ENCODE measurements at places on chromosomes 1 and 21.

DNA sequence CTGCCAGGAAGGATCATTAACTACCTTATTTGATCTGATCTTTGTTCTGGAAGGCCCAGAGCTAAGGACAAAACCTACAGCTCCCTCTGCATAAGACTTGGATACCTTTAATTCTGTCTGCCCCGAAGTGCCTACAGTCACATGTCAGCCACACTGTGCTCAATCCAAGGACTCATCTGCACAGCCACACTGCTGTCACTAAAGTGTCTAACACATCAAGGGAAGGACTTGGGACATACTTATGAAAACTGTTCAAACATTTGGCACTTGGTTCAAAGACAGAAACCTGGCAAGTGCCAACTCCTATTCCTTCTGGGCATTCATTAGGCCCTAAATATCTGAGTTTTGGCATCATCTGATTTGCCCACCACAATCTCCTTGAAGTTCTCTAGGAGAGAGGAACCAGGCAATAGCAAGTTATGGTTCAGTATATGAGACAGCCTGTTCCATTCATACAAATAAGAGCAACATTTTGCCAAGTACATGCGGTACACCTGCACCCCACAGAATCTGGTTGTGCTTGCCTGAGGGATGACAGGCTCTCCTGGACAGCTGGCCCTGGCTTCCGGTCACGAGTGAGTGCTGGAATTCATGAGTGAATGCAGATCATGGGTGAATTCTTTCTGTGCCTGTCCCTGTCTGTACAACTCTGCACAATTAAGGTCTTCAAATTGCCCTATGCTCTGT lies 105.9 kb downstream of the KCNK1 start:
- no peak for DNase-seq

DNA sequence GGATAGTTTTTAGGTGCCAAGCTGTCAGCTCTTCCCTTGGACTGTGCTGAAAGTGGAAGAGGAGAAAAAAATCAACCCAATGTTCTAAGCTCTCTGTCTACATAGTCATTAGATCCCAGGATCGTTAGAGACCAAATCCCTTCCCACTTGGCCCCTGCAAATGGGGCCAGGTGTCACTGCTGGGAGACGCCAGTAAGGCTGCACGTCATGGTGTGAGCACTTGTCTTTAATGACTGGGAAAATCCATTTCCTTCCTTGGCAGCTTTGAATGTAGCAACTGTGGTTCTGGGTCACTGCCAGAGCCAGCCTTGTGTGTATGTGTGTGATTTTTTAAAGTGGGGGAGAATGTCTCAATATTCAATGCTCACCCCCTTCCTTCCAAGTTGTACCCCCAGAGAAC lies 59.9 kb downstream of the MAN1C1 start:
- DNase-seq: no peak

- no peak for DNase-seq
These were observed 6.8 kb downstream of the YARS1 start for GRCh38 chr1:32810358-32810757.

DNA sequence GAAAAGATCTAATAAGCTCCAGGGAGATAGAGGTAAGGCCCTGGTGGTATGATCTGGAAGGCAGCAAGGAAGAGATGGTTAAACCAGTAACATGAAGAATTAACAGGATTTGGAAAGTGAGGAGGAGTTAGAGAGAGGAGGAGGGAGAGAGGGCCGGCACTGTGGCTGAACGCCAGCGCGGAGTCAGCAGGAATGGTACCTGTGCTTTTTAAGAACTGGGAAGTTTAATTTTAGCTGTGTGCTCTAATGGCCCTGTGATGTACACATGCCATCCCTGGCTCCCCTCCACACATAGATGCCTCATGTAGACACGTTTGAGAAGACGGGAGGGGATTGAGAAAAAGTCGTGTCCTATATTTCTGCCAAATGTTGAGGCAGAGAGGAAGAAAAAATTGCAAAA lies 13.8 kb upstream of the AVPR1B start:
- no peak for DNase-seq

GRCh38 chr1:58883888-58884482 lies 100.1 kb upstream of the JUN start:
- no peak for DNase-seq

GRCh38 chr1:30249446-30250337 lies 473.7 kb downstream of the MATN1 start:
- no peak for DNase-seq

DNA sequence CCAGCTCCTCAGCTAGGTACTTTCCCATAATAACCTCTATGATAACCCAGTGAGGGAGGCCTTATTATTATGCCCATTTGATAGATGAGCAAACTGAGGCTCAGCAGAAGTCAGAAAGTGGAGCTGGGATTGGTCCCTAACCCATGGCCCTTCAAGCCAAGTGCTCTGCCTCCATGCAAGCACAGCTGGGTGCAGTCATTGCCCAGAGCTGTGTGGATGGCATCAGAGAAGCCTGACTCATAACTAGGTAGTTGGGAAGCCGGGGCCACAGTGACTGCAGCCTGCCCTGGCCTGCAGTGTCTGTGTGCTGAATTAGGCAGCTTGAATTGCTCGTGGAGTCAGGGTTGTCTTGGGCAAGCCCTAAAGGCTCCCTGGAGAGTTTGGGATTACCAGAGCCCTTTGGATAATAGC lies 89.9 kb upstream of the SLC2A1 start:
- no peak for DNase-seq

DNA sequence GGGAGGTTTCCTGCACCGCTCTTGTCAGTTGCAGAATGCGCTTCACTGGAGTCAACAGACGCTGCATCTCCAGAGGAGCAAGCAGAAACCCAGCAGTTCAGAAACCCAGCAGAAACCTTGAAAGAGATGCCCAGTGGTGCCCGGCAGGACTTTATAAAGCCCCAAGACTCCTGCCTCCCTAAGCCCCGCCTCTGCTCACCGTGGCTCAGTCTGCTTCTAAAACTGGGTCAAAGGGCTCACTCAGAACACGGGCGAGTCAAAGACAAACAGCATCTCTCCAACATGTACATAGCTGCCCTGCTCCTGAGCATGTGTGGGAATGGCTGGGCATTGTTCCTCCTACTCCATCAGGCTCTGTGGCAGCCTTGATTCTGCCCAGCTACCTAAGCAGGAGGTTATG lies at the start of gene HMGCS2:
Gene HMGCS2 (minus strand): TSS at position 128 of the 400 bp plus-strand sequence. CDS start 61 bp downstream, at position 67.
- no peak for DNase-seq

- no peak for DNase-seq
These were observed 126.2 kb upstream of the COL6A1 start for GRCh38 chr21:45855248-45855811.

- DNase-seq: no peak
These were observed 284.3 kb upstream of the FMN2 start for GRCh38 chr1:239807361-239807760.

DNA sequence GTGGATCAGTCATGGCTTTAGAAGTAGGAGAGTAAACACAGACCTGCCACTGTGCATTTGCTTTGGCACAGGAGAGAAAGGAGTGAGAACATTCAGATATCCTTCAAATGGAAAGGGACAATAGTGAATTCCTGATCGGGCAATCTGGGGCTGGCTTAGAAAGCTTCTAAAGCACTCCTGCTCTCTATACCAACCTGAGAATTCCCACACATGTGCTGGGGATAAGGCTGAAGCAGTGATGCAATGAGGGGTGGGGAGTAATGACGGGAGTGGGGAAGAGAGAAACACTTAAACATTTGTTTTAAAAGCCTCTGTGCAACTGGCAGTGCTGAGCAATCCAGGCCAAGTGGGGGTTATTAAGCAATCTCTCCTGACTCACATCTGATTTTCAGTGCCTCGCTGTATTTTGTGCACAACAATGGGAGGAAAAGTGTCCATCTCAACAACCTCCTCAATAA lies 108.8 kb downstream of the KIAA0319L start:
- DNase-seq: no peak

GRCh38 chr21:16908077-16908476 lies 604.8 kb upstream of the CXADR start:
- no peak for DNase-seq

DNA sequence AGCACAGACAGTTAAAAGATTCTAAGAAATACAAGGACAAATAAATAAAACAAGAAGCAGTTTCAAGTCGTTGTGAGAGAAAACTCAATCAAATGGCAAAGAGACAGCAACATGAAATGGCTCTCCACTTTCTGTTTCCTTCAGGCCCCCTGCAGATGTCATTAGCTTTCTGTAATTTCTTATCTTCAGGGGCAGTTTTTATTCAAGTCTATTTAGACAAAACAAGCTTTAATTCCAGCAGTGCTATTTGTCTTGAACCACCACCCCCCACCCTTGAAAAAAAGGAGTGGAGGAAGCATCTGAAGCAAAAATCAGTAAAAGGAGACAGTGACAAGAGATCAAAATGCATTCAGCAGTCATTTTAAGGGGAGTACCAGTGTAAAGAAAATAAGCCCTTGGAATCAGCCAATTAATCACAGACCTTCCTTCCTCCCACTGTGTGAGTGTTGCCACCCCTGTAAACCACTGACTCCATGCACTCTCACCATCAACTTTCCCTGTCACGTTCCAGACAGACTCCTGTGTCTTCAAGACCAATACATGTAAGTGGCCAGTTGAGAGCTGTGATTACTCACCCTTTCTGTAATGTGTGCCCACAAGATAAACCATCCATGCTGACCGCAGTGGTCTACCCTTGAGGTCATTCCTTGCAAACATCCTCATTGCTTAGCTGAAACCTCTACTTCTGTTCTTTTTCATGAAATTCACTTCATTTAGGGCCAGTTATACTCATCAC lies 136.1 kb upstream of the HOOK1 start:
- DNase-seq: no peak

- no peak for DNase-seq
These were observed 20.1 kb upstream of the MED18 start for GRCh38 chr1:28308750-28309149.

DNA sequence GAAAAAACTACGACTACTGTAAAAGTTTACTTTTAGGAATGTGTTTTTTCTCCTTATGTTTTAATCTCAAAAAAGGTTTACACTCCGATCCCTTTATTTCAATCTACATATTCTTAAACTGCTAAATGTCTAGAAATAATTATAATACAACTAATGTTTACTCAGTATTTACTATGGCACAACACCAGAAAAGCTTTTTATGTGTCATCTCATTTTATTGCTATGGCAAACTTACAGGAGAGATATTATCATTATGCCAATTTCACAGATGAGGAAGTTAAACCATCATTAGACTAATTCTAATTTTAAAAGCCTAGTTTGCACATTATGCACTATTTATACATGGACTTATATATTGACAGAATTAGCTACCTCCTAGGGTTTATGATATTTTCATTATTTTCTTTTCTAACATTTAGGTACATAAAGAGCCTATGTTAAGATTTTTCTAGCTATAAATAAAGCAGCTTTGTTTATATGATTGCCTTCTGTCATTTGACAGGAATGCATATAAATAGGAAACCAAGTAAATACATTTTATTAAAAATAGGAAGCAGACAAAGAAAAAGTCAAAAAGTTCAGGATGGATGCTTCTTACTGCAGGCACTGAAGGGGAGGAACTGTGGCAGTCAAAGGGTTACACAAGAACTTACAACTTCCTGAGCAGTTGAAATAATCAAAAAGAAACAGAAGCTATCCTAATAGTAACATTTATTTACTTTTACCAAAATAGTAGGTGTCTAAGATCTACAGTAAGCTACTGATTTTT lies 442.4 kb downstream of the LTN1 start:
- no peak for DNase-seq

DNA sequence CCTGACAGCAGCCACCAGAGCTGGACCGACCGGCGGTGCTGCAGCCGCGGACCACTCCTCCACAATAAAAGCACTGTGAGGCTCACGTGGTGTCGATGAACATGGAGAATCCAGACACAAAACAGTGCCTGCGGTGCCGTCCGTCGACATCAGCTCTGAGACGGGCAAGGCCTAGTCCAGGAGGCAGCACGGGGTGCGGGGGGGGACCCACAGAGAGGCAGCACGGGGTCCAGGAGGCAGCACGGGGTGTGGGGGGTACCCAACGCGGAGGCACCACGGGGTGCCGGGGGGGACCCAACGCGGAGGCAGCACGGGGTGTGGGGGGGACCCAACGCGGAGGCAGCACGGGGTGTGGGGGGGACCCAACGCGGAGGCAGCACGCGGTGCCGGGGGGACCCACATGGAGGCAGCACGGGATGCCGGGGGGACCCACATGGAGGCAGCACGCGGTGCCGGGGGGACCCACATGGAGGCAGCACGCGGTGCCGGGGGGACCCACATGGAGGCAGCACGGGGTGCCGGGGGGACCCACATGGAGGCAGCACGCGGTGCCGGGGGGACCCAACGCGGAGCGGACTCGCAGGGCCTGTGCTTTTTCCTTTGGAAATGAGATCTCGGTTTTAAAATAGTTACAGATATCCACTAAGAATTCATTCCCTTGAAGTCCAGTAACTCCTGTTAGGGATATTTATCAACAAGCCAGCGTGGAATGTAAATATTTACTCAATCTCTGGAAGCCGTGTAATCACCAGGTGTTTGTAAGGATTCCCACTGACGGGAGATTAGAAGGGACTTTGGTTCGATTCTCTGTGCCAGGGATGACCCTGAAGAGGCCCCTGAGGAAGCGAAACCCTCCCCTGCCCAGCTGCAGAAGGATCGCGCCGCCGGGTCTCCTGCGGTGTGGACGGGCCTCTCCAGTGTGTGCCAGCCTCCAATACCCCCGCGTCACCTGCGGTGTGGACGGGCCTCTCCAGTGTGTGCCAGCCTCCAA lies 52.1 kb downstream of the COL6A1 start:
- no peak for DNase-seq

GRCh38 chr1:9307303-9307702 lies 14.6 kb downstream of the SPSB1 start:
- DNase-seq: no peak

GRCh38 chr21:42396799-42397745 lies 1.2 kb upstream of the TMPRSS3 start:
- DNase-seq: no peak

- DNase-seq: no peak
These were observed 33.1 kb upstream of the DIP2A start for GRCh38 chr21:46425571-46425970.

DNA sequence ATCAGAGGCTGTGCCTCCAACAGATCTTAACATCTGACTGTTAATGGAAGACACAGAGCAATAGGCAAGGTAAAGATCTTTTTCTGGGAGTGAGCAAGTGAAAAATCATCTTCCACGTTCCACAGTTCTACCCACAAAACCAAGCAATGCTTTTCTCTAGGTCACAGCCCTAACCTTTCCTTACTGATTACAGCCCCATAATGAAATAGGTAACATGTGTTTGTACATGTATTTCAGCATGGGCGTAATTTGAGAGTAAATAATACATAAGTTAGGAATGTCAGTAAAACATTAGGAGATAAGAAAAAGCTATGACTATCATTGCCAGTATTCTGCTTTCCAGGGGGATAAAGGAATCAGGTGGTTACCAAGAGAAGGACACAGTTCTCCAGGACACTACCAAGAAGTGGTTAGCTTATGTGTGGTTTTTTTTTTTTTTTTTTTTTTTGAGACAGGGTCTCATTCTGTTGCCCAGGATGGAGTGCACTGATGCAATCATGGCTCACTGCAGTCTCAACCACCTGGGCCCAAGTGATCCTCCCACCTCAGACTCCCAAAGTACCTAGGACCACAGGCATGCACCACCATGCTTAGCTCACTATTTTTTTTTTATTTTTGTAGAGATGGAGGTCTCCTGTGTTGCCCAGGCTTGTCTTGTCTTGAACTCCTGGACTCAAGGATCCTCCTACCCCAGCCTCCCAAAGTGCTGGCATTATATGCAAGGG lies 72.0 kb downstream of the DAP3 start:
- no peak for DNase-seq

GRCh38 chr21:42706765-42707164 lies 53.3 kb downstream of the PDE9A start:
- DNase-seq: no peak

GRCh38 chr21:31124010-31124409 lies 85.7 kb upstream of the KRTAP19-8 start:
- no peak for DNase-seq

Measured in GOT3 (cell line).